ENCODE measurements at places on chromosomes 7 and 10. TPM values are rescaled to one million over a fixed set of nuclear protein-coding genes. Genes with fewer than 3 reads are reported as not detected.

AKR1C2 gene
- 3.8 TPM for total RNA-seq

FAM25G gene
- not detected for total RNA-seq

GRID1 gene
- total RNA-seq = 8.0 TPM

CRHR2 gene
- 2.4 TPM for total RNA-seq

RBM33 gene
- total RNA-seq = 67.5 TPM

MMRN2 gene
- 5.4 TPM for total RNA-seq

POLR2J2 gene
- total RNA-seq = 13.4 TPM

CRYGN gene
- not detected for total RNA-seq

ELFN1 gene
- total RNA-seq = 40.0 TPM

LLCFC1 gene
- not detected for total RNA-seq

ZNF32 gene
- total RNA-seq = 32.1 TPM

XRCC2 gene
- 3.0 TPM for total RNA-seq

FEZF1 gene
- total RNA-seq = 12.7 TPM

LRRN3 gene
- total RNA-seq = 6.3 TPM

ZNF438 gene
- total RNA-seq = 3.5 TPM

All from glutamatergic neuron (in vitro differentiated cells).